CD4-positive, alpha-beta memory T cell (primary cell): ENCODE measurements at places on chromosomes 4 and X.

DNA sequence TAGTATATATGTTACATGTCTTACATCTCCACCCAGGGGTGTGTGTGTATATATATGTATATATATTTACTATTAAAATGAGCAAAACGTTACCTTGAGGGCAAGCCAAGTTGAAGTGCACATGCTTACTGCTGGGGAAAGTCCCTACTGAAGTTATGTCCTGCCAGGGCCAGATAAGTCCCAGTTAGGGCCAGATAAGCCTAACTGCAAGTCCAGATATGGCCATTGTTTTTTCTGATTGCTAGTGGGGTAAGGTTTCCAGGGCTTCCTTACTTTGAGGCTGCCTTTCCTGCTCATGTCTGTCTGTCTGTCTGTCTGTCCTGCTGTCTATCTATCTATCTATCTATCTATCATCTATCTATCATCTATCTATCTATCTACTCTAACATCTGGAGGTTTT lies 19.3 kb upstream of the ZNF81 start:
- DNase-seq: no peak

DNA sequence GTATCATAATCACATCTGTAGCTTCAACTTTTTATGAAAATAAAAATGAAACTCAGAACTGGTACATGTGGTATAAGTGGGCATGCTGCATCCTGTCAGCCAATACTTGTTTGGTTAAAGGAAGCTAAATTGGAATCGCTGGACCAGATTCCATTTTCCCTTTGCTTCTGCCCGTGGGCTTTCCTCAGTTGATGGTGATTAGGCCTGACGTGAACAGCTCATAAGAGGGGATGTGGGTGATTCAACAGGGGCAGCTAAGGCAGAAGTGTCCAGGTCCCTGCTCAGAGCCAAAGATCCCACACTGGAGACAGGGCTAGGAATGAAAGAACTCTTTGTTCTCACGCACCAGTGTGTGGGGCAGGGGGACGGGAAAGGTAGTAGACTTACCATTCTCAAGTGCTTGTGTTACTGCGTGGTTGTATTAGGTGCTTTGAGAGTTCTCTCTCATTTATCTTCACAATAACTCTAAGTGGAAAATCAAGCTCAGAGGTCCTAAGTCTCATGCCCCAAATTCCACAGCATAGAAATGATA lies 63.2 kb upstream of the GUCY1A1 start:
- no peak for DNase-seq

DNA sequence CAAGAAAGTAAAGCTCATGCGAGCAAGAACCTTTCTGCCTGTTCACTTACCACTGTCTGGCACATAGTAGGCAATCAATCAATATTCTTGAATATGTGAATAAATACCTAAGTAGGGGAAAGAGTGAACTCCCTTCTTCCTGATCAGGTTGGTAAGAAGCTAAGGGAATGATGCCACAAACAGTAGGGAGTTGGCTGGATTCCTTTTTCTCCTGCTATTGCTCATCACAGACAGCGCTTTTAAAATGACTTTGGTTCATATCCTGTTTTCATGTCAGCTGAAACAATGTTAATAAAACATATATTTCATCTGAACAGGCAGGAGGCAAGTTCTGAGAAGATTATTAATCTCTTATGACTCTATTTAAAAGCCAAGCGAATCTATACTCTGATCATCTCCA lies 99.2 kb downstream of the NSUN7 start:
- DNase-seq: no peak

DNA sequence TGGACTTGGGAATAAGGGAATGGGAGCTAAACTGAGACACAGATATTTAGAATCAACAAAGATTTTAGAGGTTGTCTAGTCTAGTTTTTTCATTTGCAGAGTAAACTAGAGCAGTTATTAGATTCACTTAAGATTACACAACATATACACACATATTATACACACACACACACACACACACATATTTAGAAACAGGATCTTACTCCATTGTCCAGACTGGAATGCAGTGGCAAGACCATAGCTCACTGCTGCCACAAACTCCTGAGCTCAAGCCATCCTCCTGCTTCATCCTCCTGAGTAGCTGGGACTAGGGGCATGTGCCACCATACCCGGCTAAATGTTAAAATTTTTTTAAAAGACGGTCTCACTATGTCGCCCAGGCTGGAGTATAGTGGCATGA lies 127.8 kb downstream of the TSPAN5 start:
- DNase-seq: no peak

DNA sequence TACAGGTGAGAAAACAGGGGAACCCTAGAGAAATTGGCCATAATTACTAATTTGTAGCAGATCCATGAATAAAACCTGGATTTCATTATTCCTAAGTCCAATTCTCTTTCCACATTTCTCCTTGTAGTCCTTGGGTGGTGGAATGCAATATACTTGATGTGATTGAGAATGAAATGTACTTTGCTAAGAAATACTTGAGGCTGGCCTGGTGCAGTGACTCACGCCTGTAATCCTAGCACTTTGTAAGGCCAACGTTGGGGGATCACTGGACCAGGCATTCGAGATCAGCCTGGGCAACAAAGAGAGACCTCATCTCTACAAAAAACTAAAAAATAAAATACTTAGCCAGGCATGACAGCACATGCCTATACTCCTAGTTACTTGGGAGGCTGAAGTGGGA lies 15.9 kb downstream of the TMEM184C start:
- DNase-seq: no peak
